Stimulated activated CD8-positive, alpha-beta memory T cell treated with anti-CD3 and anti-CD28 coated beads, Interleukin-4, amount 100 ng/mL, for 1 hour (primary cell): ENCODE measurements at places on chromosomes 5 and 9.

DNA sequence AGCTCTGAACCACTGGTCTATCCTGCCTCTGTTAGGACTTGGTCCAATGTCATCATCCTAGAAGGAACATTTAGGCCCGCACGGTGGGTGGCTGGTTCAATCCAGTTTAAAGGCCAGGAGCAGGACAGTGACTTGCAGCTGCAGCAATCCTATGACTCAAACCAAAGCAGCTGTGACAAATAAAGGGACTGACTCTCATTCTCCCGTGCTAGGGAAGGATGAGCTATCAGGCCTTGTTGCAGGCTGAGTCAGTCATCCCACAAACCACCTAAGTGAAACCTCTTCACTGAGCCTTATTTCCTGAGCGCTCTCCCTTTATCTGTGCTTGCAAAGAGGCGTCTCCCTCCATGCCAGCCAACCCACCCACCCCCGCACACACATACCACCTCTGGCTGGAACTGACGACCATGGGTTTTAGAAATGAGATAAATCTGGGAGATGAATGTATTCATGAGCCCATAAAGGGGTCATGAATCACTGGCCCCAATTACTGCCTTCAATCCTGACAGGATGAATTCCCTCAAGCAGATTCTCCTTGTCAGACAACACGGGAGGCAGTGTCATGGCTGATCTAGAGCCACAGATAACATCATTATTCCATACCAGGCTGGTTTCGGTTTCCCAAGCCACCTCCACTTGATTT lies 93.4 kb downstream of the KCNIP1 start:
- no peak for DNase-seq

DNA sequence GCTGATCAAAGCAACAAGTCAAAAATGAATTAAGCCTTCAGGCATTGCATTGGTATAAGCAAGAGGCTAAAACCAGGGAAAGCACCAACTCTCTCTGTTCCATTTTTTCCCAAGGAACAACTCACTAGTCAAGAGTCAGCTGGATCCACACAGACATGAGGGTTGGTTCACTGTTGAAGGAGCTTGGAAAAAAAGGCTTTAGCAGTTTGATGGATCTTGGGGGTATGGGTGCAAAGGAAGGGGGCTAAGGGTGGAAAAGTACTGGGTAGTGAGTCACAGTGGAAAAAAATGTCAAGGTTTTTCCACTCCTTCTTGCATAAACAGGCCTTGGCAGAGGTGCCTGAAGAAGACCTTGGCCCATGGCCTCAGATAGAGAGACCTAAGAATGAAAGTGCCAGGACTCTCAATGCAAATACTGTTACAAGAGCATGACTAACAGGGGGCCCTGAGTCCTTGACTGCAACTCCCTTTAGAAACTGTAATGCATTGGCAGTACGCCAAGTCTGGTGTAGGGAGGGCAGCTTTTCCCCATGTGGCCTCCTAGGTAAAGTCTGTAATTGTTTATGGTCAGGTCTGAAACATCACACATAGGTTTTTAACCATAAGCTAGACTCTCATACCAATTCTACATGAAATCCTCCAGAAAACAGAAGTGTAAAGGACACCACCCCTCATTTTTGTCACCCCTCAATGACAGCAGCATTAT lies 23.7 kb downstream of the ACTL7A start:
- no peak for DNase-seq

DNA sequence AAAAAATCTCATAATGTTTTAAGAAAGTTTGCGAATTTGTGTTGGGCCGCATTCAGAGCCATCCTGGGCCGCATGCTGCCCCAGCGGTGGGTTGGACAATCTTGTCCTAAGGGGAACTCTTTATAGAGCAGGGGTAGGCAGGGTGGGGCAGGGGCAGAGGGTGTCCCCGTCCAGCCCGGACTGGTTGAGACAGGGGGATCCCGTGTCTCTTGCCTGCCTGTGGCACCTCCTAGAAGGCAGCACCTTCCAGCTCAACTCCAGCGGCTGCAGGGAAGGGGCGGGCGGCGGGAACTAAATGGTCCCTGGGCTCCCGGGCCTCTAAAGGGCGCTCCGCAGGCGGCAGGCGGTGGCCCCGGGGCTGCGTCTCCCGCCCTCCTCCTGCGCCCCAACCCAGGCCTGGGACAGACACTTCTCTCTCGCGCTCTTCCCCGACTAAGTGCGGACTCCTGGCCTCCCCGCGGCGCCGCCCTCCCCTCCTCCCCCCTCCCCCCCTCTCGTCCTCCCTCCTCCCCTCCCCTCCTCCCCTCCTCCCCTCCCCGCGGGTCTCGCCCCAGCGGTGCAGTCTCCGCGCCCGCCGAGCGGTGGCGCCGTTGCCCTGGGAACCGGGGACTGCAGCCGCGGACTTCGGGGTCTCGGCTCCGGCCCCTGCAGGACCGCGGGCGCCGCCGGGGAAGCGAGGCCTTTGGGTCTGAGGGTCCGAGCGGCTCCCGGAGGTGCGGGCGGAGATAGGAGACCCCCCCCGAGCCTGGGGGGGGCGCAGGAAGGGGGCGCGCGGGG lies 132.6 kb downstream of the MRPL36 start:
- no peak for DNase-seq

DNA sequence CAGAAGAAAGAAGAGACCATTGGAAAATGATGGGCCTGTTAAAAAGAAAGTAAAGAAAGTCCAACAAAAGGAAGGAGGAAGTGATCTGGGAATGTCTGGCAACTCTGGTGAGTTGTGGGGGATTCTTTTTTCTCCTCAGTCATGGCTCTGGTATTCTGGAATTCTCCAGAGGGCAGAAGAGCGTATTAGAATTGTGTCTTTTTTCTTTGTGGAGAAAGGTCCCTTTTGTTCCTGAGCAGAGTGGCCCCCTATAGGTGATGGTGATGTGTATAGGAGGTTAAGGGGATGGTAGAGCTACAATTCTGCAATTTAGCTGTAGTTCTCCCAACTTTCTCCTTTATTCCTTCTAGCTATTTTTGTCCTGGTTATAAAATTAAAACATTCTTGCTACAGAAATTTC lies 1.6 kb upstream of the DHFR start:
- no peak for DNase-seq

GRCh38 chr9:115050002-115050490 lies 67.9 kb downstream of the TNC start:
- no peak for DNase-seq

- DNase-seq, result no peak
Observed at GRCh38 chr5:6556089-6556801, 76.6 kb downstream of the NSUN2 start.
